ENCODE measurements at places on chromosomes 2 and 18.

DNA sequence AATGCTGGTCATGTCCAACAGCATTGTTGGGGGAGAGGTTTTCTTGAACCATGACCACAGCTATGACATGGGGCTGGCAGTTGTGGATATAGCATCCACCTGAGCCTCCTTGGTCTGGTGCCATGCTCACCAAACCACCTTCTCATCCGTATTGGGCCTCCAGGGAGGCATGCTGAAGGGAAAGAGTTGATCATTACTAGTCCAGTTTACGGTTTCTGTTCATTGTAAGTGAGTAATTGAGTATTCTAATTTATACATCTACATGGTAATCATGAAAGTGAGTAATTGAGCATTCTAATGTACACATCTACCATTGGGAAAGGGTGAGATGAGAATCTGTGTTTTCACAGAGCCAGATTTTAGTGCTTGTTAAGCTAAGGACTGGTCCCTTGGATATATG, 6.8 kb downstream of the TMEM87B start:
- DNase-seq = no peak

DNA sequence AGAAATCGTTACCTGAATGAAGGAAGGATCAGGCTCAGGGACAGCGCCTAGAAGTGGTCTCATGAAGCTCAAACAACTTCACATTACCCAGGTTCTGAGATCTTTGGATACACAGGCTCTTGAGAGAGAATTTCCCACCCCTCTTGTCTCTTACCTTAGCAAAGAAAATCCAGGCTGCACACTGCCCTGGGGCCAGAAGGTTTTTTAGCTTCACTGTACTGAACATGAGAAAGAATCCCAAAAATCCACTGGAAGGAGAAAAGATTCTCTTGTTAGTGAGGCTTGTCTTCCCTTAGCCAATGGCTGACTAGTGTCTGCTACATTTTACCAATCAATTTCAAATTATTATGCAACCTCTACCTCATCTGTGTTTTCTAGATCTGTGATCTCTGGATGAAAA, 101.0 kb upstream of the RIOK3 start:
- DNase-seq = peak; percentile 38

DNA sequence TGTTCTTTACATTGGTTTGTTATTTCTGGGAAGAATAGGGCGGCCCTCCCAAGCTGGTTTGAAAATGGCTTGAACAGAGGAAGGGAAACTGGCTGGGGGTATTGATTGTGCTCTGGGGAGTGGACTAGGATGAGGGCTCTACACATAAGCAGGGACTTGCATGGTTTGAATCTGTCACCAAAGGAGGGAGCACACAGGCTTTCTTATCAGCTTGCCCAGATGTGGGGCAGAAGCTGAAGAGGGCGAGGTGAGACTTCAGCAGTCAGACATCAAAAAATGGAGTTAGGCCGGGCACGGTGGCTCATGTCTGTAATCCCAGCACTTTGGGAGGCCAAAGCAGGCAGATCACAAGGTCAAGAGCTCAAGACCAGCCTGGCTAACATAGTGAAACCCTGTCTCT, 7.2 kb upstream of the RAB12 start:
- no peak for DNase-seq

- no peak for DNase-seq
These were observed 1350.2 kb upstream of the FAM98A start for GRCh38 chr2:34949316-34949715.

- no peak for DNase-seq
These were observed 449.0 kb upstream of the MMADHC start for GRCh38 chr2:150036622-150037021.

DNA sequence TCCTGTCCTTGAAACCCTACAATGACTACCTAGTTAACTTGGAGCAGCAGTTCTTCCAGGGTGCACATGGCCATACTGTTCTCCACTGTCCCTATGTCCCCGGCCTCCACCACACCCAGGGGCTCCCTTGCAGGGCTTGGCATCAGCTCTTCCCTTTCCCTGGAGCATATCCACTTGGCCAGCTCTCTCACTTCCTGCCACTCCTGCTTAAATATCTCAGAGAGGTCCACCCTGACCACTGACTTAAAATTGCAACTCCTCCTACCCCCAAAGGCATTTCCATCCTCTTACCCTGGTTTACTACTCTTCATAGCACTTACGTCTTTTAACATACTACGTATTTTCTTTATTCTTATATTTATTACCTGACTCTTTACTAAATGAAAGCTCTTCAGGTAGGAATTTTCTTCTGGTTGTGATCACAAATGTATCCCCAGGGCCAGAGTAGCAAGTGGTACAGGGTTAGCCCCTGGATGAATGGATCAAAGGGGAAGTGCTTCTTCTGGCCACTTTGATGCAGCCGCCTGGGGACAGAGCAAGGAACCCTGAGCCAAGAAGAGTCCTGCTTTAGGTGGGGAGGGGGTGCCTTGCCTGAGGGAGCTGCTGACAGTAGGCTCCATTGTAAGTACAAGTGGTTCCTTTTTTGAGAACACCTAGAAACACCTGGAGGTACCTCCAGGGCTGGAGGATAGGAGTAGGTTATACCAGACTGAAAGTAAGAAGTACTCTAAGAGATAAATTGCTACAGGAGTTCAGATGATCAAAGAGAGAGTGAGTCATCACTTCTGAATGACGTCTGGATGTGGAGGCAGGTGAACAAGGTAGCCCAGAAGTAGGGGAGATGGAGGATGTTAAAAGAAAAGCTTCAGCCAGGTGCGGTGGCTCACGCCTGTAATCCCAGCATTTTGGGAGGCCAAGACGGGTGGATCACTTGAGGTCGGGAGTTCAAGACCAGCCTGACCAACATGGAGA, 82.2 kb downstream of the SOCS6 start:
- DNase-seq = no peak

GRCh38 chr2:142217804-142218203, 87.0 kb upstream of the LRP1B start:
- DNase-seq = no peak

DNA sequence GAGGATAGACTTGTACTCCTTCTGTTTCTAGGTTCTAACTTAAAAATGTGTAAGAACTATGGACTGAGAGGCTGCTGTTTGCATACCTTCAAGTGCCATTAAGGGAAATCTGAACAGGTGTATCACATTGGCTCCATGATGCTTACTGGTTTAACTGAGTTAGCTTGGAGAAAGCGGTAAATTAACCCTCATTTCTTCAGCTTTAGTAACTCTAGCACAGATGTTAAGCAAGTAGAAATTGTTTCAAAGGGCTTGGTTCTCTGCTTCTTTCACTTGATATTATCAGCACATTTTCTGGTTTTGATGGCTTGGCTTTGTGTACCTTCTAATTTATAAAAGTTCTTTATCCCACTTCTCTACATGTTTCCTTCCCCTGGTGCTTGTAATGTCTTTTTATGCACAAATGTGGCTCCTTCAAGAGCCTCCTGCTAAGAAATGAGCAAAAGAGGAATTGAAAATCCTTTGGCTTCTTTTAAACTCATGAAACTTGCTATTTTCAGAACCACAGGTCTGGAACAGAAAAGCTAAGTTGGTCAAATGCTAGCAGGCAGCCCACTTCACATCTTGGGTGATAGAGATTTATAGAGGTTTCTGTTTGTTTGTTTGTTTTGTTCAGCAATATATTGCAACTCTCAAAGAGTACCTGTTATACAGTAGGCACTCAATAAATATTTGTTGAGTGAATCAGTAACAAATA, 249.9 kb upstream of the THUMPD2 start:
- DNase-seq = no peak

- DNase-seq = no peak
These were observed 5.7 kb upstream of the TET3 start for GRCh38 chr2:73979021-73979420.

- DNase-seq = no peak
These were observed 51.4 kb downstream of the SH3BP4 start for GRCh38 chr2:235003096-235003775.

DNA sequence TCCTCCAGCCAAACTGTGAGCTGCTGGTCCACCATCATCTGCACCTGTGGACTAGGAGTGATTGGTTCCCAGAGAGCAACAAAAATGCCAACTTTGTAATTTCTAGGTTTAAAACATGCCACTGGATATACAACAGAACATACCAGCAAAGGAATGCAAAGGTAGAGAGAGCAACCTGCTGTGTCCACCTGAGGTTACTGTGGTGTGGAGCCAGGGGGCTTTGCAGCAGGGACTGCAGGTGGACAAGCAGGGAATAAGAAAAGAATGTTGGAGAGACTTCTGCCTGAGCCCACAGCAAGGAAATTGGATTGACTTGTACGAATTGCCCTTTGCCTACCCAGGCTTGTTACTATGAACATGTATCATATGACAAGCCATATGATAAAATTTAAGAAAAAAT, 345.2 kb upstream of the SPHKAP start:
- no peak for DNase-seq

DNA sequence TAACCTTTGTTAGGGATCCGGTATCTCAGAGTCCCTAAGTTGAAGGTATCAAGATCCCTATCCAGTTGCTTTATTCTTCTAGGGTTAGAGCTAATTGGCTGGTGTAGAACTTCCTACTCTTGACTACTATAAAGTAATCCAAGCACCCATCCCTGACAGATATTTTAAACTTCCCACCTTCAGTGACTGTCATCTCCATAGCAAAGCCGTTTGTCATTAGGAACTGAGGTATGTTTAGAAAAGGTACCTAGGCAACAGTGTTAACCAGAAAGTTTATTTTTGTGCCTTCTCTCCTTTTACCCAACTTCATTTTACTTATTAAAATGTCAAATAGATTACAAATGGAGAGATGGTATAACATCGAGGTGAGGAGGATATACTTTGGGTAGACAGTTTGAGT, 4.5 kb downstream of the FAM117B start:
- no peak for DNase-seq

DNA sequence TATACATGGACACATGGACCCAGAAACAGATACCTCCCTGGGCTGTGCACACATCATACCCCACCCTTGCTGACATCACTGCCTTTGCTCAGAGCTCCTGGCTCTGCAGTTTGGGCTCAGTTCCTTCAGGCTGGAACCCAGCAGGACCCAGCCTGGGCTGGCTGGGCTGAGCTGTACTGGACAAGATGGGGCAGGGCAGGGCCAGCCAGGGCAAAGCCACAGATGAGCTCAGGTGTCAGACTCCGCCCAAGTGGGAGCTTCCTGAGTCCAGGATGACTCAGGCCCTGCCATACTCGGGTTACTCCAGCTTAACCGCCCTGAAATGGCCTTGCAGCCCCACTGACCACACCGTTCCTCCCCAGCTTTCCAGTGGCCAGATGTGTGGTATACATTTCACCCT, 284.9 kb downstream of the OSR1 start:
- DNase-seq = peak; percentile 54
